ENCODE measurements at places on chromosomes 12 and 14. TPM values are rescaled to one million over a fixed set of nuclear protein-coding genes. Genes with fewer than 3 reads are reported as not detected.

The SYNDIG1L gene
- polyA plus RNA-seq = not detected

The MDM2 gene
- polyA plus RNA-seq = 24.0 TPM

The SOAT2 gene
- polyA plus RNA-seq = not detected

The BICDL1 gene
- polyA plus RNA-seq = 8.0 TPM

The CLEC1B gene
- polyA plus RNA-seq = not detected

The LRRIQ1 gene
- 0.84 TPM for polyA plus RNA-seq

The FOXM1 gene
- 26.9 TPM for polyA plus RNA-seq

The MYO1H gene
- not detected for polyA plus RNA-seq

The HHIPL1 gene
- polyA plus RNA-seq = 0.11 TPM

The GALNT16 gene
- polyA plus RNA-seq = not detected

The GPR68 gene
- polyA plus RNA-seq = 5.7 TPM

The TAS2R10 gene
- not detected for polyA plus RNA-seq

The RNFT2 gene
- polyA plus RNA-seq = 0.95 TPM

The SLC4A8 gene
- polyA plus RNA-seq = 1.1 TPM

All from keratinocyte (primary cell).